ENCODE measurements at places on chromosomes 12 and 14.
A peak's percentile ranks its signal among the peaks of the same experiment; 100 is the strongest.

DNA sequence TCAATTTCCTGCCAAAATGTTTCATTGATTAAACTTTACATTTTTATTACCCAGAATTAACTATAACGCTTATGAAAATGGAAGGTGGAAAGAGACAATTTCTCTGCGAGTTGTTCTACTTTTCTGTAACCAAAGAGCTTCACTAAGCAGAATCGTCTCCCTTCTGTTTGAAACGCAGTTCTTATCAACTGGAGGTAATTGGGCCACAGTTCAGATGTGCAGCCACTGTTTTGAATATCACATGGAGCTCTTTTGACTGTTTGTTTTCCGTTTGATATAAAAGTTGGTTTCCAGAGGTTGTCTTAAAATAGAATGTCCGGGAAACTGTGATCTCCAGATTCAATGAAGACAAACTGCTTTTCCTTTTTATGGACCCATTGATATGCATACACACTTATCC, 183.3 kb upstream of the SEL1L start:
- no peak for DNase-seq

- DNase-seq = no peak
Observed at GRCh38 chr12:11758510-11759493, 109.3 kb downstream of the ETV6 start.

DNA sequence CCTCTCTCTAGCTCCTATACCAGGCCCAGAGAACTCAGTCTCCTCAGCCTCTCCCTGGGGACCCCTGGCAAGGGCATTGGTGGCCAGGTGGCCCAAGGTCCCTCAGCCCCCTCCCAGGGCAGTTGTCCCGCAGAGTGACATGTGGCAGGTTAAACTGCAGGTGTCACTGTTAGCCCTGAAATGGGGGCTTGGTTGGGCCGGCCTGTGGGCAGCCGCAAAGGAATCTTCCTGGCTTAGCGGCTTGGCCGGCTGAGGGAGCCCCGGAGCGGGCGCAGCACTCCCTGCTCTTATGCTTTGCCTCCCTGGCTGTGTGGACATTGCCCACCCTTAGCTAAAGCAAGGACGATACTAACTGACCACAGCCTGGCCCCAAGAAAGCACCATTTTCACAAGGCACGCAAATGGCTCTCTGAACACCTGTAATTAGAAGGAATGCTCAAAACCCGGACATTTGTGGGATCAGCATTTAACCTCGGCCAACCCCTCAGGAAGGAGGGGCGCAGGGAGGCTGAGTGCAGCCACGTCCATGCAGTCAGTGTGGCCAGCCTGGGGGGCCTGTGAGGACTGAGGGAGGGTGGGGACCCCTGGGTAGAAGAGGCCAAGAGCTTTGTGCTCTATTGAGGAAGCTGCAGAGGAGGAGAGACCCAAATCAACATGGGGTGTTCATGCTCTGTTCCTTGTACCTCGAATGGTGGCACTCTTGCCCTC, 82.2 kb downstream of the PAPOLA start:
- DNase-seq = no peak

DNA sequence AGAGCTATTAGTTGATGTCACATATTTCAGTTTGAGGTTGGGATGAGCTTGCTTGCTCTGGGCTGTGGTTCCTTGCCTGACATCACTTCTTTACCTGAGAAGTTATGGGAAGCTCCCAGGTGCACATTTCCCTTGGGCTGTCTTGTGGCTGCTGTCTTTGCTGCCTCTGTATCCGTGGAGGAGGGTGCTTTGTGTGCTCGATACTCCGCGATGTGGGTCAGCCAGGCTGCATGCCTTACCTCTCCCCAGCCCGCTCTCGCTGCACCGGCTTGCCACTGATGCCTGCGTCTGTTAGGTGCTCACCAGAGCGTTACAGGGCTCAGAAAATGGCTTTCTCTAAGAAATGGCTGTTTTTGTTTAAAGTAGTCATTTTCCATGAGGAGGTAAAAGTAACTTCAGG, 19.6 kb downstream of the PELI2 start:
- no peak for DNase-seq

DNA sequence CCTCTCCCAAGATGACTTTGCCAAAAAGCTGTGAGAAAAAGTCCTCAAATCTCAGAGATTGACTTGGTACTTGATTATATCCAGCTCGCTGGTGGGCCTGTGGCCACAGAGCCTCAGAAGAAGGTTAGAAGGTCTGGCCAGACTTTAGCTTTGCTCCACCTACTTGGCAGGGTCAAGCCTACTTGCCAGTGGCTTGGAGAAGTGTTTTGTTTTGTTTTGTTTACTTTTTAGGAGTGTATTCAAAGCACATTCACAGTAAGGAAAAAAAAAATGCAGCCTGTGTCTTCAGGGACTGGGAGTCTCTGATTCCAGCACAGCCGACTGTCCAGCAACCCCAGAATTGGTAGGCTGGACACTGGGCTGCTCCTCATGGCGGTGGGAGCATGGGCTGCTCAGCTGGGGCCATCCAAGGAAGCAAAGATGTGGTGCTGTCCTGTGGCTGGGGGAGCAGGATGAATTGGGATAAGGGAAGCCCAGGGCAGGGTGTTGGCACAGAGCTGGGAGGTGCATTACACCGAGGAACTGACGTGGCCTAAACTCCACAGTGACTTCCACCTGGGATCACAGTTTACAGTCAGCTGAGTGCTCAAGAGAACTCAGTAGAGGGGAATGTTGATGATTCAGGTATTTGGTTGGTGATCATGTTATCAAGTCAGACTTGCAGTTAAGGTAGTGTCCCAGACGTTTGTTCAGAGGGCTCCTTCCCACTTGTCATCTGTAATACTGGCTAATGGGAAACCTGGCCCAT, 73.5 kb downstream of the PPP2R5C start:
- DNase-seq = no peak

GRCh38 chr14:67438969-67439368, 27.0 kb upstream of the PLEK2 start:
- DNase-seq = no peak

GRCh38 chr12:53970451-53970850, 2.5 kb upstream of the HOXC11 start:
- no peak for DNase-seq

- DNase-seq = peak; percentile 29
Observed at GRCh38 chr14:52473557-52473956, 78.7 kb downstream of the TXNDC16 start.

DNA sequence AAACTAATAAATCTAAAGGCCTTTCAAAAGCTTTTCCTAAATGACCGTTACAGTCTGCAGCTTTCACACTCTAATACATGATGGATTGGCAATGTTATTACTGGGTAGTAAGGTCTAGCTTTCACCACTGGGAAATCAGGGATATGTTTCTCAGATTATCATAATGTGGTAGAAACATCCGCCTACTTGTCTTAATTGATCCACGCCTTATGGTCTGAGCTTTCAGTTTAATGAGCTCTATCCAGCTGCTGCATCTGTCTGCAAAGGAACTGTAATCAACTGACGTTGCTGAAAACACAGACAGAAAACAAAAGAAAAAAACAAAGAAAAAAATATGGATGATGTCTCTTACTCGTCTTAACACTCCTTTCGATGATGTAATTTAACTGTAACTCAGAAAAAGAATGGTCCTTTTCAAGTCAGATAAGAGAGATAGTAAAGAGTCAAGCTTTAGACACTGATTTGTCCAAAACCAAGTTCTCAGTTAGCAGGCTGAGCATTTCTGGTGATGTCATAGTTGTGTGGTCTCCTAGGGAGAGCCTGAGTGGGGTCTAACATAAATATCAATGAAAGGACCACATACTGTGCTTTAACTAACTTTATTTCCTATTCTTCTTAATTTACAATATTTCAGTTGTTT, 85.9 kb downstream of the C2CD5 start:
- DNase-seq = no peak

DNA sequence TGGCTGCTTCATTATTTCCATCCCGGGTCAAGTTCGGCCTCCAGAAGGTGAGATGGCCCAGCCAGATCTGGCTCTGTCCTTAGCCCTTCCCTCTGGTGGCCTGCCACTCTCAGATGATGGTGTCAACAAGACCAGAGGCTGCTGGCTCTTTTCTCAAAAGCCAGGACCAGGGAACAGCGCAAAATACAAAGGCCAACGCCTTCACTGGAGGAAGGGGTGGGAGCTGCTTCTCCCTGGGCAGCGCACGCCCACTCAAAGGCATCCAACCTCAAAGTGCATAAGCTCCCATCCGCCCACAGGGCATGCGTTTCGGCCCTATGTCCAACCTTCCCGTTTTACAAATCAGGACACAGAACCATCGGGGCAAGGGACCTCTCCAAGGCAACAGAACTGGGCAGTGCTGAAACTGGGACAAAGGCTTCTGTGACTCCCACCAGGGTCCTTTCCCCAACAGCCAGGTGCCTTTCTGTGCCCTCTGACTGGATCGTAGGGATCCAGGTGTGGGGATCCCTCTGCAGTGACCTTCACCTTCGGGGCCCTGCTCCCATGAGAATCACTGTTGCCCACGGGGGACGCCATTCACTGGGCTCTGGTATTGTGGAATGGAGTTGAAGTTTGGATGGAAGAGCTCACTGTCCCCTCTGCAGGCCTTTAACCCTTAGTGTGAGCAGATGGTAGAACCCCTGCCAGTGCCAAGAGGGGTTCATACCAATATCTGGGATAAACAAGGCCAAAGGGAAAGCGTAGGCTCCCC, 76.8 kb downstream of the NINJ2 start:
- no peak for DNase-seq

DNA sequence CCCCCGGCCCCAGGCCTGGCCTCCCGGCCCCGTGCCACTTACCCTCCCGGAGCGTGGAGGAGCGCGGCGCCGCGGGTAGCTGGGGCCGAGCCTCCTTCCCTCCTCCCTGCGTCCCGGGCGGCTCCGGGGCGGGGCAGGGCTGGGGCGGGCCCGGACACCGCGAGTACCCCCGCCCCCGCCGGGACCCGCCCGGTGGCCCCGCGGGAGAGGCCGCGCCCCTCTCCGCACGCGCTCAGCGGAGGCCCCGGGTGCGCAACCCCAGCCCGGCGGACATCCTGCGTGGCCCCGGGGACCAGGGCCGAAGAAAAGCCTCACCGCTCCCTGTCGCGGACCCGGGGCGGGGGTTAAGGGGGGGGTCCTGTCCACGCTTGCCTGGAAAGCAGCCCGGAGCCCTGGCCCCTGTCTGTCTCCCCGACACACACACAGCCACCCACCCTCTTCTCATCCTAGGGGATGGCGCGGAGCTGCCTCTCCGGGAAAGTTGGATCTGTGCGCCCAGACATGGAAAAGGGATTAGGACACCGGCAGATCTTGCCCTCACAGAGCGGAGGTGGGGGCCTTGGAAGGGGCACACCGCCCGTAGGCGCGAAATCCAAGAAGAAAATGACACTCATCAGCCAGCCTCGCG, at the start of gene SYNE3:
Gene SYNE3 (minus strand): TSS at position 97 of the 628 bp plus-strand sequence. CDS start 40,829 bp downstream, outside the sequence.
- no peak for DNase-seq

DNA sequence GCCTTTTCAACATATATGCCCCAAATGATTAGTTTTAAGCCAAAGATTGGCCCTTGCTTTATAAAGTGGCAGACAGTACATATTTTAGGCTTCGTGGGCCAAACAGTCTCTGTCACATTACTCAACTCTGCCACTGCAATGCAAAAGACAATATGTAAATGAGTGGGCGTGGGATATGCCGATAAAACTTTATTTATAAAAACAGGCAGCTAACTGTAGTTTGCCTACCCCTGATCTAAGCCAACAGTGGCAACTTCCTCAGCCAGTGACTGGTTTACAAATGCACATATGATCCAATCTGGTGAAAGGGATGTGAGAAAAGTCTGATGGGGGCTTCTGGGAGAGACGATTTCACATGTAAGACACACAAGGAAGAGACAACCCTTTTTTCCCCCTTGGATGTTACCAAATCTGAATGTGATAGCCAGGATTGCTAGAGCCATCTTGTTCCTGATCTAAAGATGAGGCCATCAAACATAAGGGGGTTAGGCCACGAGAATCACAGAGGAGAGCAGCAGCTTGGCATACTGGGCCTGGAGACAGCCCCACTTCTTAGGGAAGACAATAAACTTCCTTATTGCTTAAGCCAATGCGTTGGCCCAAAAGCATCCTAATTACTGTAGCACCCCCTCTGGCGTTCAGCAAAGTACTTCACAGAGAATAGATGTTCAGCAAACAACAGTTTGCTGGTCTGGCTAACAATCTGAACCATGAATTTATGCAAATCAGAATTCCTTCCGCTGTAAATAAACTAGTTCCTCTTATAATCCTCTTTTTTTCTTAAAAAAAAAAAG, 75.2 kb upstream of the TMCC3 start:
- no peak for DNase-seq

GRCh38 chr12:122961531-122962329, 4.5 kb downstream of the ABCB9 start:
- no peak for DNase-seq

DNA sequence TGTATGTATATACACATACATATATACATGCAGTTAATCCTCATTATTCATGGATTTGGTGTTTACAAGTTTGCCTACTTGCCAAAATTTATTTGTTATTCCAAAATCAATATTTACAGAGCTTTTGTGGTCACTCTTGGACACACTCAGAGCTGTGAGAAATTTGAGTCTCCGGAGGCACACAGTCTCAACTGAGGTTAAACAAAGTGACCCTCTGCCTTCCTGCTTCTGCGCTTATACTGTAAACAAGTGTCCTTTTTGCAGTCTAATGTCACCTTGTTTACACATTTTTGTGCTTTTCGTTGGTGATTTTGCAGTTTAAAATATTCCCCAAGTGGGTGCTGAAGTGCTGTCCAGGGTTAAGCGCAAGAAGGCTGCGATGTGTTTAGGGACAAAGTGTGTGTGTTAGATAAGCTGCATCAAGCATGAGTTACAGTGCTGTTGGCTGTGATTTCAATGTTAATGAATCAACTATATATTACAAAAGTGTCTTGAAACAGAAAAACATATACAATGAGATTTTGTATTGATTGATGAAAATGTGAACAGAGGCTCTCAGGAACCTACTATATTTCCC, 13.1 kb upstream of the LTA4H start:
- DNase-seq = no peak

GRCh38 chr14:75200451-75200850, 24.0 kb upstream of the TMED10 start:
- DNase-seq = no peak

GRCh38 chr14:87940894-87941293, 52.1 kb downstream of the GALC start:
- no peak for DNase-seq

- no peak for DNase-seq
Observed at GRCh38 chr14:92436115-92436776, 77.3 kb upstream of the RIN3 start.

DNA sequence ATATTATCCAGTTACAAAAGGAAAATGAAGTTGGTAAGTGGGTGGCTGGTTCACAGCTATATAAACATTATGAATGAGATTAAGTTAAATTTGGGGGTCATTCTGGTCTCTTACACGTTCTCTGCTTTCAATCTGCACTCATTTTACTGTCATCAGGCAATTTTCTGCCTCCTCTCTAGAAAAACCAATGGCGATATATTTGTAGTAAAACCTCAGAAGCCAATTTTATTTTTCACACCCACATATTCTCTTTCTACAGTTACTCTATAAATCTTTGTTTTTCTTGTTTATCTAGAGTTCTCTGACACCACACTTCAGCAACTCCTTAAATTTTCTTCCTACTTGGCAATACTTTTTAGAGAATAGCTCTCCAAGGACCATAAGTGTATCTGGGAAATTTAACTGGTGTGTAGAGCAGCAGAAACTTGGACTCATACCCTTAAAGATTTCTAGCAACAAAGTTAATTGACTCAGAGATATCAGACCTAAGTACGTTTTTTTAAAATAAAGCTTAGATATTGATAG, 926.9 kb downstream of the TMTC2 start:
- no peak for DNase-seq
